ENCODE measurements at places on chromosomes 3 and 15.

DNA sequence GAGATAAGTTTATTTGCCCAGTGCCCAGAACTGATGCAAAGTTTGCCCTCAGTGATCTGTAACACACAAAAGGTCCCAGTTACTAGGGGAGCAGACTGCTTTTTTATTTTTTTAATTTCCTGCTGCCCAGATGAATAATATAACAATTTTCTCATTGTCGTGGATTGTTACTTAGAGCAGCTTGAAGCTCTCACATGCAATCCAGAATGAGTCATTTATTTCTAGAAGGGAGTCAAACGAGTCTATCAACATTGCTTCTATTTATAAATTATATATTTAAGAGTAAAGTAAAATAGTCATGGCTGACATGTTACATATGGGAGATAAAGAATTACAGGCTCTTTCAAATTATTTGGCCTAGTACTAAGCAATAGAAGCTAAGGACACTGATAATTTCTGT, 41.3 kb downstream of the MEIS2 start:
- DNase-seq: no peak

DNA sequence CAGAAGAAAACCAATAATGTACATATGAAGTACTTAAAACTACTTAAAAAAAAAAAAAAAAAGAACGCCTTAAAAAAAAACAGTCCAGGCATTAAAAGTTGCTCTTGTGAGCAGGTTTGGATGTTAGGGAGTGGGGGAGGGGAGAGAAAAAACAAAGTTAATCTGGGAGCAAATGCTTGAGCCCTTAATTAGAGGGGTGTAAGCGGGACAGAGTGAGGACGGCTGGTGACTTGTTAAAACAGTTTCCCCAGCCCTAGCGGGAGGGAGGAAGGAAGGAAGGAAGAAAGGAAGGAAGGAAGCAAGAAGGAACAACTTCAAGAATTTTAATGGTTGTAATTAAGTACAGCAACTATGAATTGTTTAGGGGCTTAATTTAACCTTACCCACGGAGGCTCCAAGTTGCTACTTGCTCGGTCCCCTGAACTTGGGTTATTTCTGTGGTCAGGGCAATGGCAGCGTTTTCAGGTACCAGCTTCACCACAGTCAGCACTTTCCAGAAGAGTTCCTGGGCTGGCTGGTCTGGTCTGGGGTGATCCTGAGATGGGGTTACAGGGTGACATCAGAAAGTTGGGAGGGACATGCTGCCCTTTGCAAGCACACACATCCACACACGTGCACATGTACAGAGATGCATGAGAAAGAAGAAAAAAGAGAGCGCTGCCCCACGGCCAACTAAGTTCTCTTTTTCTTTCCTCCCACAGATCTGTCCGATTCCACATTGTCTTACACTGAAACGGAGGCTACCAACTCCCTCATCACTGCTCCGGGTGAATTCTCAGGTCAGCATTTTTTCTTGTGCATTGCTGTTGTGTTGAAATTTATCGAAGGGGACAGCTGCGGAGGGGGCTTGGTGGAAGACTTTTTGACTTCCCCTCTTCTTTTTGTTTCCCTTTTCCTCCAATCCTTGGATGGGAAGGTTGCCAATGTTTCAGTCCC, 14.0 kb downstream of the SMAD6 start:
- peak; percentile 61 for DNase-seq

GRCh38 chr3:30752970-30753369, 141.5 kb downstream of the GADL1 start:
- DNase-seq: no peak

GRCh38 chr3:44237665-44238064, 4.0 kb upstream of the TOPAZ1 start:
- no peak for DNase-seq

- no peak for DNase-seq
Observed at GRCh38 chr3:127221446-127222035, 28.6 kb downstream of the PRR23E start.

DNA sequence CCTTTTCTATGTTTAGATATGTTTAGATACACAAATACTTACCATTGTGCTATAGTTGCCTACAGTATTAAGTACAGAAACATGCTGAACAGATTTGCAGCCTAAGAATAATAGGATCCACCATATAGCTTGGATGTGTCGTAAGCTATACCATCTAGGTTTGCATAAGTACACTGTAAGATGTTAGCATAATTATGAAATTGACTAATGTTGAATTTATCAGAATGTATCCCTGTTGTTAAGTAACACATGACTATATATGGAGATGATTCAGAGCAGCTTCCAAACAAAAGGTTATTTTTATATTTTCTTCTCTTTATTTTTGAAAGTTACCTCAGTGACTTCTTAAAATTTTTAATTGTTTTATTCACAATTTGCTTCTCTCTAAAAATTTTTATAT, 2.4 kb downstream of the SLC28A2 start:
- no peak for DNase-seq

GRCh38 chr15:98626153-98626552, 22.2 kb upstream of the IGF1R start:
- no peak for DNase-seq

DNA sequence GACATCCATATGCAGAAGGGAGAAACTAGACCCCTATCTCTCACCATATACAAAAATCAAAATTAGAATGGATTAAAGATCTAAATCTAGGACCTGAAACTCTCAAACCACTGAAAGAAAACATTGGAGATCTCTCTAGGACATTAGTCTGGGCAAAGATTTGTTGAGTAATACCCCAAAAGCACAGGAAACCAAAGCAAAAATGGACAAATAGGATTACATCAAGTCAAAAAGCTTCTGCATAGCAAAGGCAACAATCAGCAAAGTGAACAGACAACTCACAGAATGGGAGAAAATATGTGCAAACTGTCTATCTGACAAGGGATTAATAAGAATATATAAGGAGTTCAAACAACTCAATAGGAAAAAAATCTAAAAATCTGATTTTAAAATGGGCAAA, 54.8 kb downstream of the MYO9A start:
- no peak for DNase-seq

DNA sequence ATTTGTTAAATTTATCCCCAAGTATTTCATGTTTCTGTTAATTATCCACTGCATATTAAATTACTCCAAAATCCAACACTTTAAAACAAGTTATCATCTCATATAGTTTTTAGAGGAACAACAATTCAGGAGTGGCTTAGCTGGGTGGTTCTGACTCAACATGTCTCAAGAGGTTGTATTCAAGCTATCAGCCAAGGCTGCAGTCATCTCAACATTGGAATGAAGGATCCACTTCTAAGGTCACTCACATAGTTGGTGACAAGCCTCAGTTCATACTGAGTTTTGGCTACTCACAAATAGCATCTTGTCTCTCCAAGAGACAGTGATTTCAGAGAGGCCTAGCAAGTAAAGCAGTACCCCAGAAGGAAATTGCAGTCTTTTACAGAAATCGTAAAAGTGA, 134.7 kb downstream of the NR2E3 start:
- DNase-seq: no peak
